ENCODE measurements at places on chromosomes 16 and 17.

DNA sequence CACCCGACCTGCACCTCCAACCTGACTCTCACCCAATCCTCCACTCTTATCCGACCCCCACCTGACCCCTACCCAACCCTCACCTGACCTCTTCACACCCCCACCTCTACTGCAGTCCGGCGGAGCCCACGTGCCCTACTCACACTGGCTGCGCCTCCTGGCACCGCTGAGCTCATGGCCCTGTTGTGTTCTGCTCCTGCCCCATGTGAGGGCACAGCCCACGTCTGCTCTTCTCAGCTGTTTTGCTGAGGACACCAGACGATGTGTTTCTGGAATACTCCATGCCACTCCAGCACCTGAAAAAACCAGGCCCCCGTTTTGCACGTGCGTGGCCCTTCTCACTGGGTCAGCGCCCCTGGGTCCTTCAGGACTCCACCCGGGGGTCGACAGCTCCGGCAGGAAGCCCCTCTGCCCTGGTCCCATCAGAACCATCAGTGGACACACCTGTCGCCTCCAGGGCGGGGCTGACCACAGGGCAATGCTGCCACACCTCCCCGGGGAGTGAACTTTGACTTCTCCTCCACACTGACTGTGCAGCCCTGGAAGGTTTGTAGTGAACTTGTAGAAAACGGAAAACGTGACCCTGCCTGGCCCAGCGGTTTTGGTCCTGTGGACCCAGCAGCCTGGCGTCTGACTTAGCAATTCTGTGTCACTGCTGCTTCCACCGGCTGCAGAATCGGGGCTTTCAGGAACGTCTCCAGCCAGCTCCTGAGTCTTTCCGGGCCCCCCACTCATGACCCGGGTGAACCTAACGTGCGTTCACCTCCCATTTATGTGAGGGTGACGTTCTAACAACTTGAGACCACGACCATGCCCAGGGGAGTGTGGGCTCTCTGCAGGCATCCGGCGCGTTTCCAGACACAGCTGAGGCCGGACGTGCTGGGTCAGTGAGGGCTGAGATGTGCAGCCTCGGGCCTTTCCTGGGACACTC is 5.7 kb upstream of the RAB40B start:
- no peak for DNase-seq

- no peak for DNase-seq
Observed at GRCh38 chr17:6508519-6509030, 47.8 kb downstream of the PITPNM3 start.

- no peak for DNase-seq
Observed at GRCh38 chr16:48911700-48912099, 301.7 kb upstream of the N4BP1 start.

GRCh38 chr16:583470-583814 is 6.4 kb upstream of the RAB40C start:
- no peak for DNase-seq

DNA sequence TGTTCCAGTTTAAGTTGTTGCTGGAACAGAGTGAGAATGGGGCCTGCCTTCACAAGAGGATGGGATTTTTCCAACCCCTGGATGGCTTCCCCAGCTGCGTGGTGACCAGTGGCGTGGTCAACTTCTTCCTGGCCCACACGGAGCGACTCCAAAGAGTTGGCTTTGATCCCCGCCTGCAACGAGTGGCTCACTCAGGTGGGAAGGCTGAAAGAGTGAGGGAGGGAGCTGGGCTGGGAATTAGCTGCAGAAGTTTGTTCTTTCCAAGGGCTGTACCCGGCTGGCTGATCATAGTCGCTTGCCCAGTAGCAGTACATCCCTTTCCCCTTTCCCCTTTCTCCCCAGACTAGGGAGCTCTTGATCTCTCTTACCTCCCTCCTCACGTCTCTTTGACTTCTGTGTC is 36.1 kb downstream of the B4GALNT2 start:
- no peak for DNase-seq

GRCh38 chr17:63961355-63962212 is 11.1 kb downstream of the SCN4A start:
- no peak for DNase-seq

- DNase-seq = no peak
Observed at GRCh38 chr16:22946433-22946832, 132.5 kb downstream of the HS3ST2 start.

- DNase-seq = peak; percentile 89
Observed at GRCh38 chr17:75516255-75516618, at the start of gene TSEN54. TSEN54 (plus strand) TSS chr17:75516528; CDS start chr17:75516561, 33 bp downstream.
